ENCODE measurements at places on chromosomes 4 and X.

- no peak for DNase-seq
These were observed 42.9 kb upstream of the CYP4V2 start for GRCh38 chr4:186148336-186148975.

DNA sequence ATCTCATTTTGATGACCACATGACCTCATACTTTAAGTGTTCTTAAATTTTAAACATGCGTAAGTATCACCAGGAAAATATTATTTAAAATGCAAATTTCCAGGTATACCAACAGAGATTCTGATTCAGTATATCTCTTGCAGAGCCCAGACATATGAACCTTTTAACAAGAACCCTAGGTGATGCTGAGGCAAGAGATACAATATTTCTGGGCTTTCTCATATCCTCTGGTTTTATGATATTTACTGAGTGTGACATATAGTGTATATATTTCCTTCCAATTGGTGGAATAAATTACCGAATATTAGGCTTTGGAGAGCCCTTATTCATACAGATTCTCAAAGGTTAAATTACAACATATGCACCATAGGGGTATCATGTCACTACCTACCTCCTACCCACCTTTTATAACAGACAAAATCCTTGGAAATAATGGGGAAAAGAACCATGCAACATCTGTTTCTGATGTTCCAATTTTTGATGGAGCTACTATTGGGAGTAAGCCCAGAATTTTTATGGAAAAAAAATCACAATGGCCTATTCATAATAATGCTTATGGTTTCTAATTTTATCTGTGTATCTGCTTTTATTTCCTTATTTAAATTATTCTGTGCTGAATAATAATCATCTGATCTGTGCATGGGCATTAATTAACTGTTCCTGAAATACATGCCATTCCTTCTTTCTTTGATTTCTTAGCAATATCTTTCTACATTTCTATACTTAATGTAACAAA lies 27.1 kb downstream of the KCTD8 start:
- no peak for DNase-seq

GRCh38 chrX:37824491-37825214 lies 22.7 kb downstream of the DYNLT3 start:
- no peak for DNase-seq

DNA sequence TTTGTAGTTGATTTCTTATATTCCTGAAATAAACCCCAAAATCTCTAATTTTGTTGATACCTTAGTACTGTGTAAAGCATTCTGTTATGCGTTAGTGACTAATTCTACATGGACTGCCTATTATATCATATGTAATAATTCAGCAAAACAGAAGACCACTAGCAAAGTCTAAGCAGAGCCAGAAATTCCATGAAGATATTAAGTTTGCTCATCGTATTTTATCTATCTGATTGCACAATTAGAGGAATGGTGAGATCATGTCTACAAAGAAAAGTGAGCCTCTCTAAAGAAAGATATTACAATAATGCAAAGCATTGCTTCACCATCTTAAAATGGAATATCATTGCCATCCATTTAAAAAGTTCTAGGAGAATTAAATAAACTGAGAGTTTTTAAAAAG lies 374.6 kb upstream of the SLC7A11 start:
- DNase-seq = no peak

GRCh38 chr4:145703850-145704497 lies 24.0 kb downstream of the C4orf51 start:
- no peak for DNase-seq

- no peak for DNase-seq
These were observed 674.4 kb upstream of the LCORL start for GRCh38 chr4:18695733-18696527.

DNA sequence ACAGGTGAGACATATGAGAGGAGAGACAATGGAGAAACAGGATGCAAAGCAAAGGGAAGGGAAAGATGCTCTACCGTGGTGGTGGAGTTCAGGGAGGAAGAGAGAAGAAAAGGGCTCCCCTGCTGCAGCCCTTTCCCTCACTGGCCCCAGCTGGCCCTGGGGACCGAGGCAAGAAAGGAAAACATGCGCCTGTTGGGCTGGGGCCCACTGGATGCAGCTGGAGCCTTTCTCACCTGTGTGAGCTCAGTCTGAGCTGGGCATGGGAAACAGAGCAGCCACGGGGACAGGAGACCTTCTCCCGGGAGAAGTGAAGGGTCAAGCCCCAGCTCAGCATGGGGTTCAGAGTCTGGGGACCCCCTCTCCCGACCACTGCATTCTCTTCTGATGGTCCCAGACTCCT lies 11.9 kb downstream of the NXF3 start:
- no peak for DNase-seq

DNA sequence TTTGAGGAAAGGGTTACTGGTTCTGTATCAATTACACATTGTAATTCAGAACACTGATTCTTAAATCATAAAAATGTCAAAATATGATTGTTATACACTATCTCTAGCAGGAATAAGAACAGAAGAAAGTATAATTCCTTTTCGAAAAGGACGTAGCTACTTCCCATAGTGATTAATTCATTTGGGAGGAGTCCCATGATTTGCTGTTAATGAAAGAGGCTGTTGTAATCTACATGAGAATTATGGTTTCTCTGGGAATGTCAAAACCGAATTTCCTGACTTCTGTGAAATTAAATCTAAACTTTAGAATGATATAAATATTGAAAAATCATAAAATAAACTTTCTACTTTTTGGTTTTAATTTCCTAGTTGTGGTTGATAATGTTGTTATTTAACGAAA lies 191.1 kb upstream of the ETNPPL start:
- no peak for DNase-seq

DNA sequence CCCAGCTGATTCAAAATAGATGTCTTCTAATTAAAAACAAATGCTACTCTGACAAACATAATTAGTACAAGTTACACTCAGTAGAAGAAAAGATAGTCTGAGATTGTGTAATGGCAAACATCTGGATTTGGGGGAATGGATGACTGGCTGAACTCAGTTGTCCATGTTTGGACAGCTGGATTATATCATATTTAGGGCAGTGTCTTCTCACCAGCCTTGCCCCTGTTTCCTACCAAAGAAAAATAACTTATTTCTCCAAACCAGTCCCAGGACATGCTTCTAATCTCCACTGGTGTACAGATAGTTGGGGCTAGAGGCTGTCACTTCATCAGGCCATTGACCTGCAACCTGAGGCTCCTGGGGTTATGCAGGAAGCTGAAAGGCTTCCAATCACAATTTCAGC lies 237.3 kb downstream of the USP46 start:
- DNase-seq = no peak

- DNase-seq = no peak
These were observed 60.5 kb downstream of the AFAP1 start for GRCh38 chr4:7879127-7879526.

DNA sequence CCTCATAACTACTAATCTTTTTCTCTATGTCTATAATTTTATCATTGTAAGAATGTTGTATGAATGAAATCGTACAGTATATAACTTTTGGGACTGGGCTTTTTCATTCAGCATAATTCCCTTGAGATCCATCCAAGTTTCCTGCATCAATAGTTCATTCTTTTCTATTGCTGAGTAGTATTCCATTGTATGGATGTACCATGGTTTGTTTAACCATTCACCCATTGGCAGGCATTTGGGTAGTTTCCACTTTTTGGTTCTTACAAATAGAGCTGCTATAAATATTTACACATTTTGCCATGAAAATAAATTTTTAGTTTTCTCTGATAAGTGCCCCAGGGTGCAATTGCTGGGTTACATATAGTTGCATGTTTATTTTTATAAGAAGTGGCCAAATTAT lies 659.8 kb downstream of the RAPGEF2 start:
- DNase-seq = no peak

DNA sequence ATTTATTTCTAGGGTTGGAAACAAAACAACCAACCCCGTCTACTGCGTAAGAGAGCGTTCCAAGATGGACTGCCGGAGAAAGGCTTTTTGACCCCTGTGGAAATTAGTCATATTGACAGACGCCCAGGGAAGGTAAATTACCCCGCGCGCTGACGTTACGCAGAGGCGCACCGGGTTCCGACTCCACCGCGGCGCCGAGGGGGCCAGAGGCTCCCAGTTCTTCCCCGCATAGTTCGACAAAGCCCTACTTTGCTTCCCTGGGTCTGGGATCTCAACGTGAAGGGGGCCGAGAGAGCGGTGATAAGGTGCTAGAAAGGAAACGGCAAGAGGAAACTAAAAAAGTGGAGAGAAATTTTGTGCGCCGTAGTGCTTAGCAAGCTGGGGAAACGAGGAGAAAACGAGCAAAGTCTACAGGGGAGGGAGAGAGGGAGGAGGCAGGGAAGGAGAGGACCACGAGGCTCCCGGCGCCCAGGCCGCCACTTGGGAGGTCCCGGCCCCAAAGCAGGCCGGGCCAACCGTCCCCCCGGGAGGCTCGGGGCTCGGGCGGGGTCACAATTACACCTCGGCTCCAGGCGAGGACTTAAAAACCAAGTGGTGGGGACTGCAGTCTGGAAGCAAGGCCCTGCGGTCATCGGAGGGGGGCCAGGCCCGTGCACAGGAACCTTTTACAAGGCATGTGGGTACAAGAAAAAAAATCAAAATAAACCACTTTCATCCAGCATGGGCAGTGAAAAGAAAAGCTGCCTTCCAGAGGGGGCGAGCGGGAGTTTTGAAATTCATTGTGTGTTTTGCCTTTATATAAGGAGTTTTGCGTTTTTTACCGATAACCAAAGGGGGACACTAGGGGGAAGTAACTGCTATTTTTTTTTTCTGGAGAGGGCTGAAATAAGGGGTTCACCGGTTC lies 13.2 kb downstream of the HAND2 start:
- DNase-seq = no peak

GRCh38 chrX:22278375-22278774 lies 5.7 kb downstream of the CBLL2 start:
- DNase-seq = no peak

DNA sequence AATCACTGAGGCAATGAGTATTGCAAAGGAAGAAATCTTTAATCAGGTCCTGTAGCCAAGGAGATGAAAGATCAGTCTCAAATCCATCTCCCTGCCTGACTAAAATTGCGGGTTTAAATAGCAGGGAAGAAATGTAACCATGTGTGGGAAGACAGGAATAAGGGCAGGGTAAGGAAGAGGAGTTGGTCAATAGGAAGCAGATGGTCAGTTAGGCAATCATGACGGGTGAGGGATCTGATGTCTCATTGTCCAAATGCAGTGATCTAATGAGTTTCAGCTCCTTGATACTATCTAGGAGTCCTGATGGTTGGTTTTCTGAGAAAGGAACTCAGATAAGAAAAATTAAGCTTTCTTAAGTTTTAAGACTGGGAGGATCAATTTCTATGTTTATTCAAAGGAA lies 200.8 kb downstream of the SPATA18 start:
- DNase-seq = no peak

- DNase-seq = no peak
These were observed 1.9 kb downstream of the SOWAHD start for GRCh38 chrX:119760026-119760877.

GRCh38 chrX:131741103-131741581 lies 197.3 kb downstream of the OR13H1 start:
- DNase-seq = no peak

DNA sequence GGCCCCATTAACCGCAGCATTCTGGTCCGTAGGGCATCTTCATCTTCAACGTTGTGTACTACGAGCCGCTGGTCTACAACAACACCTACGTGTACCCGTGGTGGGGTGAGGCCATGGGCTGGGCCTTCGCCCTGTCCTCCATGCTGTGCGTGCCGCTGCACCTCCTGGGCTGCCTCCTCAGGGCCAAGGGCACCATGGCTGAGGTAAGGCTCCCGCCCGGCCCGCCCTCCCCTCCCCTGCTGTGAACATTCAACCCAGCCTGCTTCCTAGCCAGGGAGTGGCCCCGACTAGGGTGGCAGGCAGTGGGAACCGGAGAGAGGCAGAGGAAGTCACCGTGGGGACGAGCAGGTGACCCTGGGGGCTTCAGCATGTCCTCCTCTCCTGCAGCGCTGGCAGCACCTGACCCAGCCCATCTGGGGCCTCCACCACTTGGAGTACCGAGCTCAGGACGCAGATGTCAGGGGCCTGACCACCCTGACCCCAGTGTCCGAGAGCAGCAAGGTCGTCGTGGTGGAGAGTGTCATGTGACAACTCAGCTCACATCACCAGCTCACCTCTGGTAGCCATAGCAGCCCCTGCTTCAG lies 7.1 kb downstream of the SLC6A8 start:
- no peak for DNase-seq

DNA sequence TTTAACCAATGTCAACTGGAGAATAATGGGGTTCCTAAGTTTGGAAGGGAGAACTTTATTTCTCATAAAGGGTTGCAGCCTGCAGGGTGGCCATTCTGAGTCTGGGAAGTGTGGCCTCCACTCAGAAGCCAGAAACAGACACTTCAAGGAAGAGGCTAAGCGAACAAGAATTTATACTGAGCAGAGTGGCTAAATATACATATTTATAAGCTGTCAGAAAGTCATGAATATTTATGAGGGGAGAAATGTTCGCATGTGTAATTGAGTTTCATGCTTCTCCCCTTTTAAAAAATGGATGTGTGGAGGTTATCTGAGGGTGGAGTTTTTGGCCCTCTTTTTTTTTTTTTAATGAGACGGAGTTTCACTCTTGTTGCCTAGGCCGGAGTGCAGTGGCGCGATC lies 78.1 kb upstream of the PLAC8 start:
- no peak for DNase-seq

DNA sequence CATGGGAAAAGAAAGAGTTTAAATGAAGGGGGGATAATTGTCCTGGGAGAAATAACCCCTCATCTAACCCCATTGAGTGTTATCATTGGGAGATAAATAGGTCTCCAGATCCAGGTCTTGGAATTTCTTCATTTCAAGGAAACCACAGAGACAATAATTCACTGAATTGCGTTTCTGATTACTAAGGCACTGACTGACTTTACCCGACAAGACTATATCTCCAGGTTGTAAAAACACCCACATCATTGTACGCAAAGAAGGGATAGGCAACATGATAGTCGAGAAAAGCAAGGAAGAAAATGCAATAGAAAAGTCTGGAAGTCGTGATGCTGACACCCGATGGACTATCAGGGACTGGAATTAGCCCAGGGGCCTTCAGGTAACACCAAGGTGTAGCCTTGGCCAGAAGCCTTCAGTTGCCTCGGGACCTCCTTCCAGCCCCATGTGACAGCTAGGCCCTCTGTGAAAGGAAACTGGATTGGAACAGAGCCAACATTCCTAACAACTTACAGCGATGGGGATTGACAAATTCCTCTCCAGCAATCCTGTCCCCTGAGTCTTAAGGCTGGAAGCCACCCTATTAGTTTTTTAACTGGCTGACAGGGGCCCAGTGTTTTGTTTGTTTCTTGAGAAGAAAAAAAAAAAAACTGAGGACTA lies 46.5 kb upstream of the RAB9B start:
- DNase-seq = no peak

- DNase-seq = no peak
These were observed 30.2 kb downstream of the TRO start for GRCh38 chrX:54950730-54951375.

DNA sequence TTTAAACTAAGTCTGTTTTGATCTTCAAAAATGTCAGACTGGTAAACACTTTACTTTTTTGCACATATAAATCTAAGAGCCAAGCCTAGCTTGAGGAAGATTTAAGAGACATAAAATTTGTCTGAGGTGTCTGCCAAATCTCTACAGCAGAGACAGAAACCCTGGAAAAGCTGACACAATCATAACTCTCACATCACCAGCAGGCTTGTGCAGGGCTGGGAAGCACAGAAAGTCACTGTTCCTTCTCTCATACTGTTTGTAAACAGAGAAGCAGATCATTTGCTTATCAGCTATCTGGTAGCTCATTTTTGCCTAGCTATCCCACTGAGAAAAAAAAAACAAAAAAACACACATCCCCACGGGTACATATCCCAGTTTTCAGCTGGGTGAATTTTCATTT lies 7.0 kb downstream of the ENOX2 start:
- no peak for DNase-seq

GRCh38 chr4:42761804-42762203 lies 104.9 kb upstream of the ATP8A1 start:
- DNase-seq = no peak

- no peak for DNase-seq
These were observed 4.6 kb upstream of the SORCS2 start for GRCh38 chr4:7187691-7188090.
